ENCODE measurements at places on chromosomes 1 and 21.

DNA sequence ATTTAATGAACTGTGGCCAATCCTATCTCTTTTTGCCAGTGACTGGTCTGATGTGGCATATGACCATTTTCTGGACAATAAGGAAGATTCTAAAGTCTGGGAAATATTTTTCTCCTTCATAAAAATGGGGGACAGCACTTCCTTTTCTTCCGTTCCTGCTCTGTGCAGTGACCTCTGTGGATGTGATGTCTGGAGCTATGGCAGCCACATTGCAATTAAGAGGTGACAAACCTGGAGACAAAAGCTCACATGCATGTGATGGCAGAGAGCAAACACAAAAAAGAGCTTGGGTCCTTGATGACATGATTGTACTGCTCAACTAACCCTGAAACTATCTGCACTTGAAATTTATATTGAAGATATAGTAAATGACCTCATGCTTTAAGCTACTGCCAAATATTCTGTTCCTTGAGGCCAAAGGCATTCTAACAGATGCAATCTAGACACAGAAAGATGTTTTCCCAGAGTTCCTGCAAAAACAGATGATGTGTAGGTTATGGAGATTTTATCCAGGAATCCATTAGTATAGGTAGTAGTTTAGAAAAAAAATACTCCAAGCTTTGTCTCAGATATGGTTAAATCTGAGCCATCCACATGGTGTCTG, 2.2 kb upstream of the MAGI3 start:
- no peak for DNase-seq

DNA sequence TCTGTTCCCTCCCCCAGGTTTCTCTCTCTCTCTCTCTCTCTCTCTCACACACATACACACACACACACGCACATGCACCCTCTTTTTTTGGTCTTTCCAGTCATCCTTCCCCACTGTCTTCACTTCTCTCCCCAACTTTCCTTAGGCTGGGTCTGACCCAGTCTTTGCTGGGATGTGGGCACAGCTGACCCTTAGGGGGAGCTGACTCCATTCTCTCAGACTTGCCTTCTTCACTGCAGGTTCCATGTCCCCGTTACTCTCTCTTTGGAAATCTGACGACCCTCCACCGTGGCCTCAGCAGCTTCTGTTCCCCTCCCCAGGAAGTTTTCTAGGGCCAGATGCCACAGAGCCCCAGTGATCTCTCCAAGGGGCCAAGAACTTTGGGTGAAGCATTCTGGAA, 2.1 kb downstream of the DISP3 start:
- no peak for DNase-seq

DNA sequence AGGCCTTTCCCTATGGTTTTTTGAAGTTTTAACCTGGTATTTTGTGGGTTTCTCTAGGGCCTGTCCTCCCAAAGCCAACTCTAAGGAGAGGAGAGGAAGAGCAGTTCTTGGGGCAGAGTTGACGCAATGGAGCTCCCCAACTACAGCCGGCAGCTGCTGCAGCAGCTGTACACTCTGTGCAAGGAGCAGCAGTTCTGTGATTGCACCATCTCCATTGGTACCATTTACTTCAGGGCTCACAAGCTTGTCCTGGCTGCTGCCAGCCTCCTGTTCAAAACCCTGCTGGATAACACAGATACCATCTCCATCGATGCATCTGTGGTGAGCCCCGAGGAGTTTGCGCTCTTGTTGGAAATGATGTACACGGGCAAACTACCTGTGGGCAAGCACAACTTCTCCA, 38.2 kb downstream of the ZBTB40 start:
- DNase-seq: no peak

DNA sequence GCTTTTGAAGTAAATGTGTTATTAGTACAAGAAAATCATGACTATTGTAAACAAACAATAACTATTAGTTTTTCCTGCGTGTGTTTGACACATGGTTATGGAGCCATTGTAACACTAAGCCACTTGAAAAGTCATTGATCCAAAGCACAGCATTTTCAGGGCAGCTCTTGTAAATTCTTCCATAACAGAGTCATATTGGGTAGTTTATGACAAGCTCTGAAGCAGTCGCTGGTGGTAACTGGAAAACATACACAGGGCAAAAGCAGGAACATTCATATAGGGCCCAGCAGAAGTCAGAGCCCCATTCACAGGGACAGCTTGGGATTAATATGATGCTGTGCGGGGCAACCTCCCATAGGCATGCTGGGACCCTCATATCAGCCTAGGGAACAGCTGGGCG, 483.2 kb upstream of the PTBP2 start:
- DNase-seq: no peak

DNA sequence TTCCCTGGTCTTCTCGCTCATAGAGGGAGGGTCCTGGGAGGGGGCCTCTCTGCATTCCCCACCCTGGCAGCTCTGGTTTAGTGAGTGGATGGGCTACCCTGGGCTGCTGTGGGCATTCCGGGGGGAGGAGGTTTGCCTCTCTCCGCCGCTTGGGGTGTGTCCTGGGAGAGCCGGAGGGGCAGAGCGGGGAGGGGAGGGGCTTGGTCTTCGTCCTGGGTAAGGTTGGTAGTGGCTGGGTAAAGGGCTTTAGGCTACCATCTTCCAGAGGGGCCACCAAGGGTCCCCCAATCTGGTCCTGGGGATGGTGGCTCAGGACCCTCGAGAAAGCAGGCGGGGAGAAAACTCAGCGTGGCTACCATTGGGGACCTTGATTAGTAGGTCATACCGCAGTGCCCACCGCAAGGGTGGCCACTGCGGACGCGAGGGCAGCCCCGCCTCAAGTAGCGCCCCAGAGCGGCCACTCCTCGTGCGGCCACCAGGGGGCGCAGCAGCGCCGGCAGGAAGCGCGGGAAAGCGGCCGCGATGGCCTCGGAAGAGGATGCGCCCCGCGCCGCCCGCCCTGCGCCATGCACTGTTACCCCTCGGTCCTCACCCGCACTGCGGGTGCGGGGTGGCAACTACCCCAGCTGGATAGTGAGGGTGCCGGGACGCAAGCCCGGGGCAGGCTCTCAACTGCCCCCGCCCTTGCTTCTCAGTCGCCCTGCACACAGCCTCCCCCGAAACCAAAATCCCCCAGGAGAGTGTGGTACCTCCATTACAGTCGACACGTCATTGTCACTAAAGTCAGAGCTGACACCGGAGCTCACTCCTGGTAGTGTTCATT, 44.1 kb upstream of the SLC25A33 start:
- DNase-seq: peak; percentile 51

GRCh38 chr1:178134061-178134460, 40.2 kb downstream of the RASAL2 start:
- DNase-seq: peak; percentile 57

GRCh38 chr21:26652854-26653253, 79.8 kb upstream of the CYYR1 start:
- no peak for DNase-seq

- no peak for DNase-seq
Measured at GRCh38 chr1:245441689-245442088, 286.9 kb downstream of the KIF26B start.

GRCh38 chr1:178310685-178311105, 186.1 kb downstream of the CLEC20A start:
- DNase-seq: peak; percentile 84

GRCh38 chr1:94863919-94864318, 43.8 kb downstream of the SLC44A3 start:
- DNase-seq: peak; percentile 83

Measured in SK-MEL-5 (cell line).